ENCODE measurements at places on chromosomes 1 and 21.

- DNase-seq, result no peak
Measured at GRCh38 chr1:23449306-23449705, 24.8 kb upstream of the TCEA3 start.

DNA sequence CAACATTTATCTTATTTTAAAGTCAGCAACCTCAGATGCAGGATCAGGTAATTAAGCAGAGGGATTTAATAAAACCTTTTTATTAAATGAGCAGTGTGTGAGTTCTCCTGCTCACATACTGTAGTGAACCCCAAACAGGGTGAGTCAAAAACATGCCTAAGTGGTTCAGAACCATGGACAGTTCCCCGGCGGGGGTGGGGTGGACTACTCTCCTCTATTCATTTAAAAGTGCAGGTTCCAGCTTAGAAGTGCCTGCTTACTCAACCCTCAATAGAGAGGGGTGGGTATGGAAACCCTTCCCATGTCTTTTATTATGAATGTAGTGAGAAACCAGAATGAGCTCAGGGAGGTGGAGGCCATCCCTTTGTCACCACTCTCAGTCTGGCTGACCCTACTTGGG is 397.9 kb downstream of the HHAT start:
- no peak for DNase-seq

GRCh38 chr1:48228156-48228555 is 5.6 kb downstream of the SLC5A9 start:
- no peak for DNase-seq

- DNase-seq, result no peak
Measured at GRCh38 chr1:186854102-186854501, 25.4 kb downstream of the PLA2G4A start.

DNA sequence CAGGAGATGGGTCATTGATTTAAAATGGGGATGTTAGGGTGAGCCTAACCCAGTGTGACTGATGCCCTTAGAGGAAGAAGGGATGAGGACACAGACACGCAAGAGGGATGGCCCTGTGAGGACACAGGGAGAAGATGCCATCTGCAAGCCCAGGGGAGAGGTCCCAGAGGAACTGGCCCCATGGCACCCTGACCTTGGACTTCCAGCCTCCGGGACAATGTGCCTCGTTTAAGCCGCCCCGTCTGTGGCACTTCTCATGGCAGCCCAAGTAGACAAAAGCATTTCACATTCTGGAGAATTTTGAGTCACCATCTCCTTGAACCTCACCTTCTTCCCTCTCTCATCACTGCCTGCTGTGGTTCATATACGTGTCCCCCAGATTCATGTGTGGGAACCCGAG is 20.1 kb upstream of the PCBP3 start:
- DNase-seq, result no peak

GRCh38 chr21:35081861-35082260 is 32.8 kb upstream of the RUNX1 start:
- DNase-seq, result no peak

DNA sequence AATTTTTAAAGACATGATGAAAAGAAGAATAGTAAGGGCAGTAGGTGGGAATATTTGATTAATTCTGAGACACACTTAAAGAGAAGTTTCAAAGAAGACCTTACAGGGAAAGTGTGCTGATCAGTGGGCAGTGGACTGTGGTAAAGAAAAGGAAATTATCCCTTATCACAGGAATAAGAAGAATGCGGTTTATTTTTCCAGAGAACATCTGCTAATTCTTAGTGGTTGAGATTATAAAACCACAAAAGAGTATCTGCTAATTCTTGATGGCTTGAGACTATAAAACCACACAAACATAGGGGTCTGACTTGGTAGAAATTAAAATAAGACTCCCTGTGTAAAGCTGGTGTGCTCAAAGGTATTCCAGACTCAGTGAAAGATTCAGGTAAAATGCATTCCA is 60.0 kb upstream of the KCTD3 start:
- DNase-seq, result no peak

DNA sequence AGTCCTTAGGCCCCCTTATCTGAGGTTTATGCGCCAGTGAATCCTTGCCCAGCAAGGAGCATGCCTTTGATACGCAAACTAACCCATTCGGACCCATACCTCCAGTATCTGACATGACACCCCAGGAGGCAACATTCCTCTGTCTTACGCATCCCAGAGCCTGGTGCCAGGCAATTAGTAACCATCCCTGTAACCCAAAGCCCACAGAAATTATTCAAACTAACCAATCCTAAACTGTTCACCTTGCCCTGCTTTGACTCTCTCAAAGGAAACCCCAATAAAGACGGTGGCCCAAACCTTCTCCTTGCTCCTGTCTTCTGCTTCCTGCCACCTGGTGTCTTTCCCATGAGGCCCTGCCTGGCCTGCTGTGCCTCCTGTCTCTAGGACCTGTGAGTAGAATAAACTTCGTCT is 36.4 kb downstream of the ZNF496 start:
- no peak for DNase-seq

- DNase-seq, result no peak
Measured at GRCh38 chr1:15257309-15257708, 10.3 kb downstream of the FHAD1 start.

- no peak for DNase-seq
Measured at GRCh38 chr1:2499986-2500596, 24.0 kb downstream of the PLCH2 start.

GRCh38 chr1:44314452-44314851 is 40.6 kb downstream of the ERI3 start:
- DNase-seq, result no peak

DNA sequence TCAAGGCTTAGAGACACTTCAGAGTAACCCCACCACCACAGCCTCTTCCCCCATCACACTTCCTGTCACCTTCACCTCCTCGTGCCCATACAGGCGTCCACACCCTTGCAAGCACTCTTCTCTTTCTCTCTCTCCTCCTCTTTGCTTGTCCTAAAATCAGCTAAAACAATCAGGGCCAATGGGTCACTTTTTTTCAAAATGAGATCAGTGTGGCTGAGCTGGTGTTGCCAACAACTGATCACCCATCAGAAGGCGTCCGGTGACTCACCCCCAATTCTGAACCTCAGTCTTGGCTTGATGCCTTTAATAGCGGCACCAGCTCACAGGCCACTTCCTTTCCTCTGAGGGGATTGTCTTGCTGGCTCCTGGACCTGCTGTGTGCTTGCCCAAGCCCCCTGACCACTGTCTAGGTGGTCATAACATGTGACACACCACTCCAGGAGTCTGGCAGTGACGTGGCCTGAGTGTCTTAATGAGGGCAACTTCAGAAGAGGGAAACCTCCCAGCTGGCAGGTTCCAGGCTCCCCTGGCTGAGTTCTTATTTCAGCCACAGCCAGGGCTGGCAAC is 1.6 kb downstream of the DRAXIN start:
- DNase-seq, result no peak

DNA sequence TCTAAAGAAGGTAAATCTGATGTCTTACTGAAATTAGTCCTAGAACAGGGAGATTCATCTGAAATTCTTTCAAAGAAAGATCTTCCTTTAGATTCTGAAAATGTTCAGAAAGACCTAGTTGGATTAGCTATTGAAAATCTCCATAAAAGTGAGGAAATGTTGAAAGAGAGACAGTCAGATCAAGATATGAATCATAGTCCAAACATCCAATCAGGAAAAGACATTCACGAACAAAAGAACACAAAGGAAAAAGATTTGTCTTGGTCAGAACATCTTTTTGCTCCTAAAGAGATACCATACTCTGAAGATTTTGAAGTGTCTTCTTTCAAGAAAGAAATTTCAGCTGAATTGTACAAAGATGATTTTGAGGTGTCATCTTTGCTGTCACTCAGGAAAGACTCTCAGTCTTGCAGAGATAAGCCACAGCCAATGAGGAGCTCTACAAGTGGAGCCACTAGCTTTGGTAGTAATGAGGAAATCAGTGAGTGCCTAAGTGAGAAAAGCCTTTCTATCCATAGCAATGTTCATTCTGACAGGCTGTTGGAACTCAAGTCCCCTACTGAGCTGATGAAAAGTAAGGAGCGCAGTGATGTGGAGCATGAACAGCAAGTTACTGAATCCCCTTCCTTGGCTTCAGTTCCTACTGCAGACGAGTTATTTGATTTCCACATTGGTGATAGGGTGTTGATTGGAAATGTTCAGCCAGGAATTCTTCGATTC is 61.6 kb upstream of the QSOX1 start:
- DNase-seq, result no peak

GRCh38 chr1:21837476-21837875 is 25.4 kb downstream of the LDLRAD2 start:
- DNase-seq, result no peak

DNA sequence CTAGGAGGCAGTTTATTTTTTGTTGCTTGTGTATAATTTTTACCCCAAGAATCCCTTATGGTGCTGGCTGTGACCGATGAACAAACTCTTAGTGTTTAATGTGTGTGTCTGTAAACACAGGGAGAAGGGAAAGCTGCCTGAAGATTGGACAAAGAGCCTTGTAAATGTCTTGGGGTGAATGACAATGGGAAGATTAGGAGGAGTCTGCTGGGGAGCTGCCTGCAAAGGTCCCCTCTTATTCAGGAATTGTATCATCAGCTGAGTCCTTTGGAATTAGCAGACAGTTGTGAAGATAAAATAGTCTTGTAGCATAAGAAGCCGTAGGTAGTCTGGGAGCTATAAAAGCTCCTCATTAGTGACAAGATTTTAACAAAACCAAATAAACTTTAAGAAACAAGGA is 88.4 kb downstream of the RUNX1 start:
- DNase-seq, result no peak

- DNase-seq, result no peak
Measured at GRCh38 chr1:32886004-32886827, at the start of gene HPCA. Gene HPCA (plus strand): TSS chr1:32886491. CDS start chr1:32888899, 2,408 bp downstream.

DNA sequence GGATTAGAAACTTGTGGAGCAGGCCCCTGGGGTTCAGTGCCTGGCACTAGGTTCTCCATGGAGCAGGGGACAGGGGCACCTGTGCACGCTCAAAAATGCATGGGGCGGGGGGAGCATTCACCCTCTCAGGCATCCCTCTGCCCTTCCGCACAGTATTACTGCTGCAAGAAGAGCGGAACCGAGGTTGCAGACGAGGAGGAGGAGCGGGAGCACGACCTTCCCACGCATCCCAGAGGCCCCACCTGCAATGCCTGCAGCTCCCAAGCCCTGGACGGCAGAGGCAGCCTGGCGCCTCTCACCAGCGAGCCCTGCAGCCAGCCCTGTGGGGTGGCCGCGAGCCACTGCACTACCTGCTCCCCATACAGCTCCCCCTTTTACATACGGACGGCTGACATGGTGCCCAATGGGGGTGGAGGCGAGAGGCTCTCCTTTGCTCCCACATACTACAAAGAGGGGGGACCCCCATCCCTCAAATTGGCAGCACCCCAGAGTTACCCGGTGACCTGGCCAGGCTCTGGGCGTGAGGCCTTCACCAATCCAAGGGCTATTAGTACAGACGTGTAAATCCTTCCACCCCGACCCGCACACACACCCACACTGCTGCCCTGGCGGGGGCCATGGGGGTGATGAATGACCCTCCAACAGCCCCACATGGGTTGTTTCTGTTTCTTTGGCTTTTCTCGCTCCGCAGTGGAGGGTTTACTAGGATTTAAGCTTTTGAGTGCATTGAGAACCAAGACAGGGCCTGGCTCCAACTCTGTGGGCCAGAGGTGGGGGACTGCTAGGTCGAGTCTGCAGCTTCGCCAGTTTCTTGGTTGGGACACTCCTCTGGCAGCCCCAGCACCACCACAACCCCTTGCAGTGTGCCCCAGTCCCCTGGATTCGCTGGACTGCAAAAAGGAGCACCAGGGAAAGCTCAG is 63.7 kb downstream of the TOR1AIP2 start:
- no peak for DNase-seq

- no peak for DNase-seq
Measured at GRCh38 chr1:48194801-48195200, 27.7 kb upstream of the SLC5A9 start.

- no peak for DNase-seq
Measured at GRCh38 chr1:17520473-17521319, 18.8 kb upstream of the ARHGEF10L start.

GRCh38 chr1:66690666-66691381 is 61.4 kb upstream of the DYNLT5 start:
- DNase-seq, result no peak

DNA sequence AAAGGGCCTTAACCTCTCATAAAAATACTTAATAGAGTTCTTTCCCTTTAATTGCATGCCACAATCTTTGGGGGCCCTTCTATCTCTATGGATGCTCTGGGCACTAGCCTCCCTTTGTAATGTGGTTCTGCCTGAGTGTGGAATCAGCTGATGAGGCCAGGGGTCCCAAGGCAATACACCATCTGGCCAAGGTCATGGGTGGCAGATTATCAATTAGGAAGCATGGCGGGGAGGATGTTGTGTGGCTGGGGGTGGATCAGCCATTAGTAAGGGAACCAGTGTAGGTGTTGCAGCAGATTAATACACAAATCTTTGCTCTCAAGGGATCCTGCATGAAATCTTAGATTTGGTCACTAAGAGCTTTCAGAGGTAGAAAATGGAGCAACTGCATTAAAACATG is 35.3 kb downstream of the NHLH2 start:
- DNase-seq, result no peak

DNA sequence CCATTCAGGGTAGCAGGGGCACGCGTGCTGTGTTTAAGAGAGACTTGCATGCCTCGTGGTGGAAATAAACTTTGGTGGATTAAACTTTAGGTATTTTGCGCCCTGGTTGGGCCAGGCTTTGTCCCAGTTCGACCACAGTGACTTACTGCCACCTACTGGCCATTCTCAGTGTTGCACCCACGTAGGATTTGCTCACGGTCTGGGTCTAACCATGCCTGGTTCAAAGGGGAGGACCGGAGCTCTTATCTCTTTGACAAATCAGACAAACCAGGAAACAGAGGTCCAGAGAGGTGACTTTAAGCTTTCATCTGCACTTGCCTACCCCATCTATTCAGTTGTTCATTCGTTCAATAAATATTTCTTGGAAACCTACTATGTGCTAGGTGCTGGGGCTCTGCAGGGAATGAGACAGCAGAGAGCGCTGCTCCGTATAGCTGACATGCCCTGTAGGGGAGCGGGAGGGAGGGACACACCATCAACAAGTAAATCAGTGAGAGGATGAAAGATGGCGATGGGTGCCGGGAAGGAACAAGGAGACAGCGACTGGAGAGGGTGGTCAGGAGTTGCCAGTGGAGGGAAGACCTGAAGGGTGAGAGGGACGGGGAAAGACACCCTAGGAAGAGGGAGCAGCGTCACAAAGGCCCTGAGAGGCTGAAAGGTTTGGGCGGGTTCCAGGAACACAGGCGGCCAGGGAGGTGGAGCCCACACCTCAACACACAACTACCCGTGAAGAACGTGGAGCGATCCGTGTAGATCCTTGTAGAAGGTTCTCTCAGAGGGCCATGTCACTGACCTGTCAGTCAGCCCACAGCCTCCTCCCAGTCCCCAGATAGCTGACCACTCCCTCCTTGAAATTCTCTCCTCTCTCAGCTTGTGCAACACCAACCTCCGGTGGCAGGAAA is 27.2 kb upstream of the TINAGL1 start:
- DNase-seq, result peak; percentile 69

DNA sequence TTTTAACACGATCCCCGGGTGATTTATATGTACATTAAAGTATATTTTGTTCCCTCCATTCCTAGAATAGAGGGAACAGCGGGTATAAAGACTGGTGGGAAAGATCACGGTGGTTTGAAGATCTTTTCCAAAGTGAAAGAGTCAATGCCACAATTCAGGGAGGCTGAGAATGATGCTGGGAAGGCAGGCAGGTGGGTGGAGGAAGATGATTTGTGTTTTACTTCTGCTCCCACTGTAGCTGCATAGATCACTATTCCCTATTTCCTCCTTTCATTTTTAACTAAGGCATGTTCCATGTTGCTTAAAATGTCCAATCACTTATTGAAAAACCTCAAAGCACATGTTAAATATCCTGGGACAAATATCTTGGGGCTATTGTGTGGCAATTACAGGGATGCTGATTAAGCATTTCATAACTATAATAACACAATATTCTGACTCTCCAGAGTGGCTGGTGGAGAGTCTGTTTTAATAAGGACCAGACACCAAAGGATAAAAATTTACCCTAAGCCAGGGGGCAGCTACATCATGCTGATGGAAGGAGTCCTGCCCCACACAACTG is 8.4 kb upstream of the LYST start:
- no peak for DNase-seq
